ENCODE measurements at places on chromosomes 7 and 10.

DNA sequence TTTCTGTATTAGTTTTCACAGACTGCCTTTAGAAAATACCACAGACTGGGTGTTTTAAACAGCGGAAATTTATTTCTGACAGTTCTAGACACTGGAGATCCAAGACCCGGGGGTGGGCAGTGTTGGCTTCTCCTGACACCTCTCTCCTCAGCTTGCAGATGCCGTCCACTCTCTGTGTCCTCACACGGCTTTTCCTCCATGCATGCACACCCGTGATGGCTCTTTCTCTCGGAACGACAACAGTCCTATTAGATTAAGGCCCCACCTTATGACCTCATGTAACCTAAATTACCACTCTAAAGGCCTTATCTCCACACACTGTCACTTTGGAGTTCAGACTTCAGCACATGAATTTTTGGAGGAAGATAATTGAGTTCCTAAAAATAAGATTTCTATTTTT, 142.9 kb upstream of the VWC2 start:
- DNase-seq = no peak

DNA sequence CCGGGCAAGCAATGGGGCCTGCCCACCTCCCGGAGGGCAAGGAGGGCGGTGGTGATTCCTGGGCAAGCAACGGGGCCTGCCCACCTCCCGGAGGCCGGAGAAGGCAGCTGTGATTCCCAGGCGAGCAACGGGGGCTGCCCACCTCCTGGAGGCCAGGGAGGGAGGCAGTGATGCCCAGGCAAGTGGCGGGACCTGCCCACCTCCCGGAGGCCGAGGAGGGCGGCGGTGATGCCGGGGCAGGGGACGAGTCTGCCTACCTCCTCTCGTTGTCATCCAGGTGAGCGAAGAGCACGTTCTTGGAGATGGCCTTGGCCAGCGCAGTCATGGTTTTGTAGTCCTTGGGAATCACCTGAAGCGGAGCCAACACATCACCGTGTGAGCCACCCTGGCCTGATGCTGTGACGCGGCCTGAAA, 49.5 kb upstream of the DNAAF5 start:
- peak; percentile 42 for DNase-seq

DNA sequence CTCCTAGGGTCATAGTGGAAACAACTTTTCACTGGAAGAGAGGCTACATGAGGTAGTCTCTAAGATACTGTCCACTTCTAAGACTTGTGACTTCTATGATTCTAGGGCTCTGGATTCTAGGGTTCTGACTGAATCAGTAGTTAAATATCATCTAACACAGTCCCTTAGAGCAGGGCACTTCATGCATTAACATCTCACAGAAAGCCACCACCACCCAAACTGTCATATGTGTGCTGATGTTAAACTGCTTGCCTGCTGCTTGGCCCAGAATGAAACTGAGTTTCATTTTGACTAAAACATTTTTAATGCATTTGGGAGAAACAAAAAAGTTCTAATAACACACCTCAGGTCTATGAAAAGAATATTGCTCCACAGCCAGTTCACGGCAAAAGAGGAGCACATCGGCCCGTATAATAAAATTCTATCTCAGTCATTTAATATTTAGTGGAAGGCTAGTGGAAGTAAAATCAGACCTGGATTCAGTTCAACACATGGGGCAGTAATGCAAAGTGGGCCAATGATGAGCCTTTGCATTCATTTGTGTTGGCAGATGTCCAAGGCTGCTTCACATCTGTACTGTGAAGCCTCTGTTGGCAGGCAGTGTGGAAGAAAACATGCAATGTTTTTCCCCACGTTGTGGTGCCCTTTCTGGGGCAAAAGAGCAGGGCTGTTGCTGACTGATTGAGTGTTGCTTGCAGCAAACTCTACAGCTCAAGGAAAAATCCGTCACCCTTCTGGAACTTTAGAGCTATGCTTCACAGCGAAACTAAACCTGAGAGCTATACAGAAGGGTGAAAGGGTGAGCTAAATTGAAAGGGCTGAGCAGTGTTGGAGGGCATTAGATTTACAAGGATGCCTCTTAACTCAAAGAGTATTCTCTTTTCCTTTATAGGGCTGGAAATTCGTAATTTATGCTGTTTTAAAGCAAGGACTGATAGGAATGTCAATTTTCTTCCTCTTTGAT, 33.5 kb upstream of the AUTS2 start:
- no peak for DNase-seq

DNA sequence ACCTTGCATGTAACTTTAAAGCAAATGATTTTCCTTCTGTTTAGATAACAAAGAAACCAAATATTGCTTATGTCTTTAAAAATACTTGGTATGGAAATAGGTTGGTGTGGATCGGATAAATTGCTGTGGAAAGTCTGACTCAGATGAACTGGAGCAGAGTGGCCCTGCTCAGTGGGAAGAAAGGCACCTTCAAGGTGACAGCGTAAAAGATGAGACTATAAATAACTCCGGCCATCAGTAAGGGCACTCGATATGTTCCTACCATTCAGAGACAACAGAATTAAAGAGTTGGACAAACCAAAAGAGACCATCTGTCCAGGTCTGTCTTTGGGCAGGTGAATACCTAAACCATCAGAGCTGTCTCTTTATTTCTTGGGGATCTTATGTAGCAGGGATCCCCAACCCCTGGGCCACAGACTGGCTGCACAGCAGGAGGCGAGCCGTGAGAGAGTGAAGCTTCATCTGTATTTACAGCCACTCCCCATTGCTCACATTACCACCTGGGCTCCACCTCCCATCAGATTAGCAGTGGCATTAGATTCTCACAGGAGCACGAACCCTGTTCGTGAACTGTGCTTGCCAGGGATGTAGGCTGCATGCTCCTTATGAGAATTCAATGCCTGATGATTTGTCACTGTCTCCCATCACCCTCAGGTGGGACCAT, 357.1 kb downstream of the PRPF18 start:
- DNase-seq = no peak

DNA sequence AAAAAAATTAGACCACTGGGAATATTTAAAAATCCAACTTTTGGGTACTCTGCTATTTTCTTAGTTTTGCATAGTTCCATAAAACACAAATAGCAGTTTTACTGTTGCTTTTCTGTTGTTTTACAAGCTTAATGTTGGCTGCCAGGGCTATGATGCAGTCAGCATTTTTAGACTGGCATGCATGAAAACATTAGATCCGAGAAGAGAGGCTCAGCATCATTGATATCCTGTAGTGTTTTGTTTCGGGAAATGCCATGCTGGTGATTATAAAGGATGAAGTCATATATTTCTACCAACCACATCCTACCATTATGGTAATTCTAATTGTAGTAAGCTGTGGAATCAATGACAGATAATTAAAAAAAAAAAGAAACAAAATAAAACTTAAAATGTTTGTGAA, 104.6 kb downstream of the MBL2 start:
- no peak for DNase-seq
